ENCODE measurements at places on chromosomes 11 and 22.

GRCh38 chr11:76030286-76030685 lies 176.0 kb downstream of the WNT11 start:
- DNase-seq, result no peak

DNA sequence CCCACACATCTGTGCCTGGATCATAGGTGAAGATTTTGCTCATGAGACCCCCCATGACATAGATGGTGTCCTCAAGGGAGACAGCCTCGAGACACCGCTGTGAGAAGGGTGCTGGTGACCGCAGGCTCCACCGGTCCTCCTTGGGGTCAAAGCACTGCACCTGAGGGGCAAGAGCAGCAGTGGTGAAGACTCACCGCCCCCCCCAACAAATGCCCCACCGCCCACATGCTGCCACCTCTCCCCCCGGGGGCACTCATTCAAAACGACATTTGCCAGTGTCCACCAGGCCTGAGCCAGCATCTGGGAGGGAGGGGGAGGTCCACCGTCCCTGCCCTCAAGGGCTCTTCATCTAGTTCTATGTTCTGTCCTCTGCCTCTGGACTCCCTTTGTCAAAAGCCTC lies 9.3 kb downstream of the KLHL35 start:
- DNase-seq, result no peak

- no peak for DNase-seq
These were observed 43.3 kb downstream of the RIBC2 start for GRCh38 chr22:45456811-45457210.

- DNase-seq, result no peak
These were observed 219.4 kb upstream of the RAG2 start for GRCh38 chr11:36817336-36817965.

- no peak for DNase-seq
These were observed 111.2 kb downstream of the ZNF280B start for GRCh38 chr22:22397292-22397870.

DNA sequence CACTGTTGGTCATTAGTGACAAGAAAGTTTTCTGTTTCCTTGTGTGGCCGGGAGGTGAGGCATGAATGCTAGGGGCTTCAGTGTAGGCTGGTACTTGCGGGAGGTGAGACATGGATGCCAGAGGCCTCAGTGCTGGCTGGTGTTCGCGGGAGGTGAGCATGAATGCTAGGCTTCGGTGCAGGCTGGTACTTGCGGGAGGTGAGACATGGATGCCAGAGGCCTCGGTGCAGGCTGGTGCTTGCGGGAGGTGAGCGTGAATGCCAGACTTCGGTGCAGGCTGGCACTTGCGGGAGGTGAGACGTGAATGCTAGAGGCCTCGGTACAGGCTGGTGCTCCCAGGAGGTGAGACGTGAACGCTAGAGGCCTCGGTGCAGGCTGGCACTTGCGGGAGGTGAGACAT lies 48.4 kb downstream of the ANO1 start:
- no peak for DNase-seq

- DNase-seq, result no peak
These were observed 4.0 kb downstream of the AP5B1 start for GRCh38 chr11:65776710-65777141.

DNA sequence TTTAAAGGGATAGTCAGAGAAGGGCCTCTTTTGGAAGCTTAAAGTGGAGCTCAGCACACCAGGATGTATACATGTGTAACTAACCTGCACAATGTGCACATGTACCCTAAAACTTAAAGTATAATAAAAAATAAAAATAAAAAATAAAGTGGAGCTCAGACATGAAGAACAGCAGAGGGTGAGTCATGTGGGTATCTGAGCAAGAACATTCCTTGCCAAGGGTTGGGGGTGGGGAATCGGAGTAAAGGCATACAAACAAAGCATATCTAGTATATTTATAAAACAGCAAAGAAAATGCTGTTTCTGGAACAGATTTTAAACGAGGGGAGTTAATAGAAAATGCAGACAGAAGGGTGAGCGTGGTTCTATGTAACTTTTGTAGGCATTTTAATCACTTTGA lies 562.6 kb upstream of the ANO3 start:
- DNase-seq, result no peak

- no peak for DNase-seq
These were observed 66.1 kb upstream of the B3GAT1 start for GRCh38 chr11:134478176-134478575.
